ENCODE measurements at places on chromosomes 1 and 21.

DNA sequence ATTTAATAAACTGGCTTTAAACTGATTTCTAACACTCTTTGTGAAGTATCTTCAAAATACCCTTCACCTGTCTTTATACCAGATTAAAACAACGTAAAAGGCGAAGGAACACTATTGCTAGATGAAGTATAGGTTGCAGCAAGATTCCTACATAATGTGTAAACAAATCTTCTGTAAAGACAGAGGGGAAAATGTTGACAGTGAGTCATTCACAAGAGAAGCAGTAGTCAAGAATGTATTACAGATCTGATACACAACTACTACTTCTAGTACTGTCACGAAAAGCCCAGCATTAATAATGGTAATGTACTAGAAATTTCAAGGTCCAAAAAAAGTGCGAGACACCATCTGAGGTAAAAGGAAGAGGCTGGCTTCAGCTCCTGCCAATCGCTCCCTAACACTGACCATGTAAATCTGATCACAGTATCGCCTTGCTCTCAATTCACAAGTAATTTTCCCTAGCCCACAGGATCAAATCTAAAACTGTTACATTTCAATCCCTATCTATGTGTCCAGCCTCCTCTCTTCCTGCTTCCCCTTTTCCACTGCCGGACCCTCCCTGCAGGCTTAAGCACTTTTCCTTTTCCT is 290.4 kb downstream of the AKT3 start:
- no peak for DNase-seq

GRCh38 chr1:53417074-53417511 is 42.1 kb upstream of the DMRTB1 start:
- no peak for DNase-seq

GRCh38 chr1:88552226-88552625 is 131.8 kb upstream of the PKN2 start:
- no peak for DNase-seq

DNA sequence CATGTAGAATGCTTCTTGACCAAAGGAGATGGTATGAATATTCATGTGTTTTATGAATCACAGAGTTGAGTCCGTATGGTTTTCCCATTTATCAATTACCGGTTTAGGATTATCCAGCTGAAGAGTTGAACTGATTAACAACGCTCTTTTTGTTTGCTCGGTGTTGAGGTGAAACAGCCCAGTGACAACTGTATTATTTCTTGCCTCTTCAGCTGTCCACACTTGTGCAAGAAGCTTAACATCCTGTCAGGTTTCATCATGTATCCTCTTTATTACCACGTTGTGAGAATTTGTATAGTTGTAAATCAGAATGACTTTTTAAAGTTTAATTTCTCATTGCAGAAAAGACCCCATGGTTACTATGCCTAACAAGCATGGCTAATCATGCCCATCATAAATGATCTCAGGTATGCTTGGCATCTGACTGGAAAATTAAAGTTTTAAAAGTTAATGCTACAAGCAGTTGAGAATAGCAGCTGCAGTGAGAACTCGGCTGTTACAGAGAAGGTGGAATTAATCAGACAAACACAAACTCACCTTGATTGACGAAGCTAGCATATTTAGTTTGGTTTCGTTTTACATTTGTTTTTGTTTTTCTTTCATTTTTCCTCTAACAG is 563.2 kb upstream of the ADGRL2 start:
- DNase-seq = peak; percentile 34

DNA sequence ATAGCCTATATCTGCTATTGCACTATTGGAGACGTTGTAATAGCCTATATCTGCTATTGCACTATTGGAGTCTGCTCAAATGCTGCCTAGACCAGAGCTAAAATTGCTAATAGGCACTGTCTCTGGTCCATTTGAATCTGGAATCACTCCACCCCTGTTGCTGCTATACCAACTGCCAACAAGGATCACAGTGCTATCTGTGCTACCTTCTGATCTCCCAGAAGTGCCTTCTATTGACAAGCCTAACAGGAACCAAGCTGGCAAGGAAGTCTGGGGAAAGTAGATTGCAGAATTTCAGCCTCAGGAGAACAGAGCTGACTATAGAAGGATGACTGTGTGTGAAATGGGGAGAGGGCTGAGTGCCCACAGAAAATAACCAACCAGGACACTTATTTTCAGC is 15.9 kb downstream of the RWDD3 start:
- DNase-seq = no peak

- no peak for DNase-seq
Observed at GRCh38 chr21:37819372-37819771, 96.9 kb downstream of the KCNJ6 start.

GRCh38 chr1:143698016-143698415 is 273.8 kb downstream of the FAM72C start:
- peak; percentile 77 for DNase-seq

GRCh38 chr1:248923352-248924338 is 17.6 kb downstream of the PGBD2 start:
- DNase-seq = no peak

GRCh38 chr1:170067253-170067819 is 7.2 kb downstream of the KIFAP3 start:
- no peak for DNase-seq

- no peak for DNase-seq
Observed at GRCh38 chr21:25564349-25564948, 42.8 kb downstream of the MRPL39 start.

Measured in HAP-1 (cell line).